ENCODE measurements at places on chromosomes 1 and 21.
A peak's percentile ranks its signal among the peaks of the same experiment; 100 is the strongest.

DNA sequence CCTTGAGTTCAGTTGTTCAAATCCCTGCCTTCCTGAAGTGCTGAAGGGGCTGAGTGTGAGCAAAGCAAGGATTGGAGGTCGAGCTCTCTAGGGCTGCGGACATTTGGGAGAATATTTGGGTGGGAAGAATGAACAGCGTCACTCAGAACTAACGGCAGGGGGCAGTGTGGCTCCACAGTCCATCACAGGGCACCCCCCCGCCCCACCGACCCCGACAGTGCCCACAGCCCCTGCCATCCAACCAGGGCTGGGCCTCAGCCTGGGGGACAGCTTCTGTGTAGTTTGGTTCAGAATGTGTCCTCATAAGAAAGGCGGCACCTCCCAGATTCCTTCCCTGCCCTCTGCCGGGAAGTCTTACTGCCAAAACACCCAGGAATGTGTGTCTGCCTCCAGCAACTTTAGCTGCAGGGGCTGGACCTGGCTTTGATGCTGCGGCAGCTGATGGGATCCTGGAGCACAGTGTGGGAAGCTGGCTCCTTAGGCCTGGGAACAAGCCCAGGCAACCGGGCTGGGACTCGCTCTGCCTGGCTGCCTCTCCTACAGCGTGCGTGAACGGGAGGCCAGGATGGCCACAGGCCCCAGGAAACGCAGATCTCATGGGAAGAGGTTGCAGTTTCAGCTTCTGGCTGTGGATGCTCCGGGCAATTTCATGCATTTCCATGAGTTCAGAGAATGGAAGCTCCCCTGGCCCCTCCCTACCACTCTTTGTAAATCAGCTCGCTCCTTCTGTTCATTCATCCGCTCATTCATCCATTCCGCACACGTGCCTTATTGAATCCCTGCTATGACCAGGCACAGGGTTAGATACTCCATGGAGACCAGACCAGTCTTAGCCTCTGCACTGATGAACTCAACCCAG, 104.9 kb upstream of the TMPRSS2 start:
- DNase-seq: peak; percentile 99

DNA sequence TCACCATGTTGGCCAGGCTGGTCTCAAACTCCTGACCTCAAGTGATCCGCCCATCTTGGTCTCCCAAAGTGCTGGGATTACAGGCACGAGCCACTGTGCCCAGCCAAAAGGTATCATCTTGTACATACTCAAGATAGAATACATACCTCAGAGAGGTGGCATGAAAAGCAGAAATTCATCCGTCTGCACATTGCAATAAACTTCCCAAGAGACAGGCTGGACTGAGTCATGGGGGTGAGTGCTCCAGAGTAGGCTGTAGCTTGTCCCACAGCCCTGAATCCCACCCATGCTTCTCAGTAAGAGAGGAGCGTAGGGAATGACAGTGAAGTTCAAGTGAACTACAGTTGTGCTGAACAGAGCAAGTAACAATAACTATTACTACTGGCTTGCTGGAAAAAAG, 19.7 kb downstream of the TOR3A start:
- DNase-seq: no peak

DNA sequence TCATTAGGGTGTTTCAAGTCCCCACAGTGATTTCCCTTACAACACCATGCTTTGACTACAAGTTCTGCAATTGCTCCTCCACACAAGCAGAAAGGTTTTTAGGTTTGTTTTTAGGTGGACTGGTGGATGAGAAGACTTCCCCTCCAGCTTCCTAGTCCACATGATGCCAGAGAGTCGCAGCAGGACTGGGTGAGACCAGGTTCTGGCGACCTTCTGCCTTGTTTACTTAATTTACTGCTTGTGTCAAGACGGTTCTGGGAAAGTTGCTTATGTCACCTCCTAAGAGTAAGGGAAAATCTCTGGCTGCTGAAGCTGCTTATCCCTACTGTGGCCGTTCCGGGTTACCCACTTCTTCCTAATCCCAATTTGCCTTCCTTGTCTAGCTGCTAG, 76.4 kb downstream of the GLUL start:
- no peak for DNase-seq

DNA sequence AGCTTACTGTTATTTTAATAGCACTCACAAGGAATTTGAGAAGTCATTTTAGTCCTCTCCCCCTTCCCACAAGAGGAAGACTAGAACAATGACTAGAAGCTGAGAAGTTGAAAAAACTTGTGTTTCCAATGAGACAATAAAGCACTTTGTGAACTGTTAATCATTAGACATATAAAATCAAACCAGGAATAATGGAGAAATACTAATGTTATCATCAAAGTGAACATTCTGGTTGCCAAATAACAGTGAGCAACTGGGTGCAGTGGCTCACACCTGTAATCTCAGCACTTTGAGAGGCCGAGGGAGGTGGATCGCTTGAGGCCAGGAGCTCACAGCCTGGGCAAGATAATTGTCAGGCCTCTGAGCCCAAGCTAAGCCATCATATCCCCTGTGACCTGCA, 54.0 kb upstream of the RASAL2 start:
- DNase-seq: no peak

GRCh38 chr1:8939362-8939995, 6.2 kb upstream of the CA6 start:
- peak; percentile 7 for DNase-seq

GRCh38 chr1:21068937-21069336, 107.8 kb downstream of the EIF4G3 start:
- no peak for DNase-seq

DNA sequence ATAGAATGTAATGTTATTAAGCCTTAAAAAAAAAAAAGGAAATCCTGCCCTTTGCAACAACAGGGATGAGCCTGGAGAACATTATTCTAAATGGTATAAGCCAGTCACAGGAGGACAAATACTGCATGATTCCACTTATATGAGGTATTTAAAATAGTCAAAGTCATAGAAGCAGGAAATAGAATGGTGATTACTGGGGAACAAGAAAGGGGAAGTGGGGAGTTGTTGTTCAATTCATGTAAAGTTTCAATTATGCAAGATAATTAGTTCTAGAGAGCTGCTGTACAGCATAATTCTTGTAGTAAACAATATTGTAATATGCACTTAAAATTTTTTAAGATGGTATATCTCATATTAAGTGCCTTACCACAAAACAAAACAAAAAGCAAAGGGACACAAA, 13.2 kb downstream of the FCER1A start:
- no peak for DNase-seq

DNA sequence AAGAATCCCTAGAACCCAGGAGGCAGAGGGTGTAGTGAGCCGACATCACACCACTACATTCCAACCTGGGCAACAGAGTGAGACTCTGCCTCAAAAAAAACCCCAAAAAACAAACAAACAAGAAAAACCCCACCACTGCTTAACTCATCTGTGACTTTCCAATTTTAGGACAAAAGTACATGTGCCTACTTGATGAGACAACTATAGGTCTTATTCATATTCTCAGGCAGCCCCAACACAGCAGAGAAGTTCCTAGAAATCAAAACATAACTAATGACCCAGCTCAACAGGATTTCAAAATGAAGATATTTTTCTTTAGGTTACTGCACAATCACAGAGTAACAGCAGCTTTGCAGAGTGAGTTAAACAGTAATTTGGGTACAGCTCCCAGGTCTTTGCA, 26.4 kb downstream of the TIAM1 start:
- no peak for DNase-seq

- no peak for DNase-seq
Measured at GRCh38 chr1:223035724-223036478, 107.1 kb downstream of the TLR5 start.

DNA sequence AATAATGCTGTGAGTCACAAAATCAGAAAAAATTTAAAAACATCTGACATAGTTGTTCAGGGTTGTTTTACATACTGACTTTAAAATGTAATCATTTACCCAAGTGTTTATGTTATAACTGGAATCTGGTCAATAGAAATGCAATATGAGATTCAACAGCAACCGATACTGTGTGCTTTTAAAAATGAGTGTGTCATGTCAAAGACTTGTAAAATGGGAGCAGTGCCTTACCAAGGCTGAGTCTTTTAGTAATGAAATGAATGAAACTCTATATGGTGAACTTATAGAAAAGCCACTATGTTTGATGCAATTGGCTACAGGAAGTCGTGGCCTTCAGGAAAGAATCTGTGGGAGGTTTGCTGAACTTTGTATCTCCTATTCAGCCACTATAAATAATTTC, 570.2 kb downstream of the DPYD start:
- peak; percentile 76 for DNase-seq

GRCh38 chr1:19682257-19682656, 17.6 kb downstream of the HTR6 start:
- peak; percentile 89 for DNase-seq

GRCh38 chr1:30523055-30524020, 200.0 kb downstream of the MATN1 start:
- DNase-seq: peak; percentile 47

DNA sequence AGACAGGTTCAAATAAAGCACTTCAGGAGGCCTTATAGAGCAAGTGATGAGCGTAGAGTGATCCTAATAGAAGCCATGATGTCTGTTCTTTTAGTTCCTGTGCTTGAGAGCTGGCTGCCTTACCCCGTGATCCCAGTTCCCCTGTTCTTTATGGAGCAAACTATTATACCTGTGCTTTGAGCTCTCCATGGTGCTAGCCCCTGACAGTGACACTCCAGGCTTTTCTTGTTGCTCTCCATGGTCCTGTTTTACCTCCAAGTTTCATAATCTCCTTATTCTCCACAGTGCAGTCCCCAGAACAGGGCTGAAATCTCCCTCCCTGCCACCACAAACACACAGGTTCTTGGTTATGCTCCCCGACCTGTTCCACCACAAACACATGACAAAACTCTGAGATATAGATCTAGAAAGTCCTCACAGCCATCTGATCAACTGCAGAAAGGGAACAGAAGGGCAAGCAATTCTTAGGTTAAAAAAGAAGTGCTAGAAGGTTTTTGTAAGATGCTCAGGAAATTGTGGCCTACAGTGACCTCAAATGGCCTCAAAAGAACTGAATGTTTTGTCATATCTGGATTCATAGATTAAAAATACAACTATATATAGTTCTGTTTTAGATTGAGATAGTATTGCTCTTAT, 6.0 kb downstream of the CADM3 start:
- peak; percentile 21 for DNase-seq

GRCh38 chr1:108016451-108016920, 51.5 kb upstream of the VAV3 start:
- DNase-seq: no peak

GRCh38 chr1:71766748-71767147, 515.6 kb downstream of the NEGR1 start:
- no peak for DNase-seq

DNA sequence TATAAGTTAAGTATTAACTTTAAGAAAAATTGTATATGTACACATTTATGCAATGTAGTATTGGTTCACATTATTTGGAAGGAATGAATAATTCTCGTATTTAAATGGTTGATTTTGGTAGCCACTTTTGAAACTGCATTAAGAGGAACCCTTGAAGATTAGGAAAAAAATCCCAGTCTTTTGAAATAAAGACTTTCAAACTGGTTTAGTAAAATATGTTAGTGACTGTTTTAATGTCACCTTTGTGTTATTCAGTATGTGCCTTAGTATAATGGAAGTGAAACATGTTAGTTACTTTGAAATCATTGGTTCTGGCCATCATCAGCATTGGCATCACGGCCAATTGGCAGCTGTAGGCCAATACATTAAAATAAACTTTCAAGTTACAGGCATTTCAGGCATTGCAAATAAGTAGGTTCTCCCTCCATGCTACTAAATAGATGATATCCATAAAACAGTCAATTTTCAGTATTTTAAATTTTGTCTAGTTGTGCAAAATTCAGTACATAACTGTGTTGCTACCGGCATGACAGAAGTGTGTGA, 4.4 kb downstream of the MIER1 start:
- no peak for DNase-seq

- no peak for DNase-seq
Measured at GRCh38 chr1:180976732-180977357, 45.8 kb downstream of the STX6 start.

GRCh38 chr1:223785808-223786207, 59.9 kb downstream of the TP53BP2 start:
- no peak for DNase-seq

- no peak for DNase-seq
Measured at GRCh38 chr1:62058956-62059355, 135.7 kb upstream of the L1TD1 start.

DNA sequence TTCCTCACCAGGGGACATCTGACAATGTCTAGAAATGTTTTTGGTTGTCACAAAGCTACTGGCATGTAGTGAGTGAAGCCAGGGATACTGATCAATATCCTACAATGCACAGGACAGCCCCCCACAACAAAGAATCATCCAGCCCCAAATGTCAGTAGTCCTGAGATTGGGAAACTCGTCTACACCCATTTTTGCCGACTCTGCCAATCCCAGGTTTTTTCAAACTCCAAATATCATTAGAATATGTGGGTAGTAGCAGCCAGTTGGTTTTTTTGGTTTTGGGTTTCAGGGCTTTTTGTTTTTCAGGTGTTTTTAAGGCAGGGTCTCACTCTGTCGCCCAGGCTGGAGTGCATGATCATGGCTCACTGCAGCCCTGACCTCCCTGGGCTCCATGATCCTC, 5.9 kb downstream of the SPATA46 start:
- DNase-seq: no peak

- no peak for DNase-seq
Measured at GRCh38 chr1:7644086-7644485, 127.0 kb upstream of the VAMP3 start.

- no peak for DNase-seq
Measured at GRCh38 chr1:13642306-13643004, 57.5 kb upstream of the PRDM2 start.

DNA sequence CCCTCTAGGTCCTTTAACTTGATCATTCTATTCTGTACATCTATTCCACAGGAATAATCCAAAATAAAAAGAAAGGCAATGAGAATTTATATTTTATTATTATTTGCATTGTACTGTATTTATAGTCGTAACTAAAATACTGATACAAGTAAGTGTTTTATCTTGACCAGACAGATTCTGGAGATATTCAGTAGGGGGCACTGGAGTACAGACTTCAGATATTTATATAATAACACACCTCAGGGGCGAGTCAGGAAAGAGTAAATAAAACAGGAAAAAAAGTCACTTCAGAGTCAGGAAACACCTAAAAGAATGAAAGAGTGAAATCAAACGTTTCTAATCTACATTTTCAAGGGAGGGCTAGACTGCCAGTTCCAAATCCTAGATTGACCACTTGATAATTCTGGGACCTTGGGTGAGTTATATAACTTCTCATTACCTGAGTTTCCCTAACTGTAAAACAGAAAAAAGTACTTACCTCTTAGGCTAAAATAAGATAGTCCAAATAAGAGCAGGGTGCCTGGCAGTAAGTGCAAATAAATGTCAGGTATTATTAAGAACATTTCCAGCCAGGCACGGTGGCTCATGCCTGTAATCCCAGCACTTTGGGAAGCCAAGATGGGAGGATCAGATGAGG, 31.1 kb upstream of the MTF1 start:
- DNase-seq: peak; percentile 7

GRCh38 chr1:48794816-48795215, 18.1 kb upstream of the BEND5 start:
- DNase-seq: no peak

DNA sequence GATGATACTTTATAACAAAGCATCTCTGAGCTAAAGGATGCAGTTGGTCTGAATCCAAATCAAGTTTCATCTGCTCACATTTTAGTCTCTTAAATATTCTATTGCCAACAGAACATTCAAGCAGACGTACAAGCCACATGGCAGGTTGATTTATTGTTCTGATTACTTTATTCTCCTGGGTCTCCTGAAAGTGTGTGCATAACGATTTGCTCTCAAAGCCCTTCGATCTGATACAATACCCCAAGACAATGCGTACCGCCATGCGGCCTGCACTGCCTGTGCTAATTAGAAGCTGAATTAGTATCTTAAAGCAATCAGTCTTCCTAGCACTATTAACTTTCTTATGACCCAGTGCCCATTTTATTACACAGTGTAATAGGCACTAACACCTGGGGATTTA, 56.9 kb downstream of the FHAD1 start:
- DNase-seq: no peak
